ENCODE measurements at places on chromosomes 6 and 20. TPM values are rescaled to one million over a fixed set of nuclear protein-coding genes. Genes with fewer than 3 reads are reported as not detected.

The POPDC3 gene
- total RNA-seq, result 6.7 TPM

DNA sequence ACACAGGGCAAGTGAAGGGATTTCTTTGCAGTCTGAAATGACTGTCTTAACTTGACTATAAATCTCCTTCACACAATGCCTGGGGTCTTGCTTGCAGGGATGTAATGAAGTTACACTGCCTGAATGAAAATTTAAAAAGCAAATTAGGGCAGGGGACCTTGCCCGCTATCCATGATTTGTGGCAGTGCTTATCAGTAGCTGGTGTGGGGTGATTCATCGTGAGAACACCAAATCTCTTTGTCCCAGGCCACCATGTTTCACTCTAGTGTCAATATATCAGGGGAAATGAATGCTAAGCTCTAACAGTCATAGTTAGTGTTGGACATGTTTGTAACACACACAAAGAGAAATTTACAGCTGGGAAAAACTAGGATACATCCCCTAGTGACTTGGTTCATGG lies 713.7 kb upstream of the EPHA7 start:
- H3K4me3 ChIP-seq, result no peak overlapping the region
- no peak overlapping the region for H3K27ac ChIP-seq
- DNase-seq, result no peak

- H3K27me3 ChIP-seq, result no peaks in the 10 kb centered on the region
- no peak overlapping the region for H3K27ac ChIP-seq
- peaks cover 7% of the 10 kb centered on the region for H3K4me1 ChIP-seq
- DNase-seq, result peak; percentile 15
Measured at GRCh38 chr6:127468936-127469335, 9.7 kb upstream of the KIAA0408 start.

DNA sequence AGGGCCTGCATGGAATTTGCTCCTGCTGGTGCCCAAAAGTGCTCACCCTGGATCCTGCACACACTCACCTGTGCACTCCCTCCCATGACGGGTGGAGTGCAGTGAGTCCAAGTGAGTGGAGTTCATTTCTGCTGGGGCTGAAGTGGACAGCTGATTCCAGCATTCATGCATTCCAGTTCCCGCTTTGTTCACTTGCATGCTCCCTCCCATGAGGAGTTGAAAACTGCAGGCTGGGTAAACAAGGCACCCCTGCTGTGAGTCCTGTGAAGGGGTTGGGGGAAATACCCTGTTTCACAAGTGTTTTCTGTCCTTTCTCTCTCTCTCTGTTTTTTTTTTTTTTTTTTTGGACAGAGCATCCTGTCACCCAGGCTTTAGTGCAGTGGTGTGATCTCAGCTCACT lies 454.1 kb upstream of the NOX3 start:
- H3K27ac ChIP-seq, result no peak overlapping the region
- H3K36me3 ChIP-seq, result no peaks in the 10 kb centered on the region
- DNase-seq, result no peak
- no peaks in the 10 kb centered on the region for H3K4me1 ChIP-seq
- H3K27me3 ChIP-seq, result no peaks in the 10 kb centered on the region
- H3K4me3 ChIP-seq, result no peak overlapping the region

- peaks cover 10% of the 10 kb centered on the region for H3K4me1 ChIP-seq
- no peak overlapping the region for H3K4me3 ChIP-seq
- no peak for DNase-seq
- H3K27ac ChIP-seq, result no peak overlapping the region
Measured at GRCh38 chr6:42257063-42257462, 39.4 kb upstream of the MRPS10 start.

The MUC22 gene
- total RNA-seq, result not detected

The PGBD1 gene
- 5.6 TPM for total RNA-seq

DNA sequence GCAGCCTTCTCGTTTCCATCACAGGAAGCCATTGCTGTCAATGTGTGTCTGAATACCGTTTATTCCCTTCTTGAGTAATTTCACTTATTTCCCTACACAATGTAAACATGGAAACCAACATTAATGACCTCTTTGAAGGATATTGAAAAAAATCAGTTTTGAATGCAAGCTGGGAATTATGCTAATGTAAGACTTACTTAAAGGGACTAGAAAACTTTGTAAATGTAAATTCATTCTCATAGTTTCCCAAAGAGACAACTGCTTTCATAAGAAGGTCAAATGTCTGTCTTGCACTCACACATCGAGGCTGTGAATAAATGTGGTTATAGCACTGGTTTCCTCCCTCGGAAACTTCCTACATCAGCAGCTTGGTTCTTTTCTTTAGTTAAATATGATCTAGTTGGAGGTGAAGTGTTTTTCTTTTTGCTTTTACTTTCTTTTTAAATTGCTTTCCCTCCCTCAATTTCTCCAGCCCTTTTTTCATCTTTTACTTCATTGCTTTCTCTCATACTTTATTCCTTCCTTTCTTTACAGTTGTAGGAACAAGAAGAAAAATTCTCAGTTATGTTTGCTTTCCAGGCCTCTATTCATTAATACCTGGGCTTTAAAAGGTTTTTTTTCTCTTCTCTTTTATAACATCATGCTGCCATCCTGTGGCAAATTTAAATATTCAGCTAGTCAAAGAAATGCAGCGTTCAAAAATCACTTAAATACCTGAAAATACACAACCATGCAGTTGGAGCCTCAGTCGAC lies 108.3 kb downstream of the TNFAIP3 start:
- DNase-seq, result peak; percentile 13
- no peaks in the 10 kb centered on the region for H3K36me3 ChIP-seq
- no peak overlapping the region for H3K4me3 ChIP-seq
- no peaks in the 10 kb centered on the region for H3K27me3 ChIP-seq

The C2 gene
- total RNA-seq, result 27.2 TPM

DNA sequence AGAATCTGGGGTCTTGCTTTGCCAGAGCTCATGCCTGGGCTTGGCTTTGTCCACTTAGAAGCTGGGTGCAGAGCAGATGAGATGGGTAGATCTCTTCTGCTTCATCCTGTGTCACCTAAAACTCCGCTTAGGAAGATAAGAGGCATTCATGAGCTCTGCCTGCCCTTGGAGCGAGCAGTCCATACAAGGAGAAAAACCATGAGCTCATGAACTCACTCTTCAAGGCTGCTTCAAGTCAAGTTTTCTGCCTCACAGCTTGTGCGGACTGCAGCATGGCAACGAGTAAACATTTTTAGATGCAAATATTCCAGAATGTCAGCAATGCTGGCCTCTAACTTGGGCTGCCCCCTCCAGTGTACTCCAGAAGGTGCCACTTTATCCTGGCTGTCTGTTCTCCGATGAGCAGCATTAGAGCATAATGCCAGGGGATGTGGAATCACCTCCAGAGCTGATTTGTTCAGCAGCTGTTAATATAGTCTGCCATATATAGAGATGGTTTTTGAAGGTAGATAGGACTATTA lies 10.7 kb upstream of the UQCC2 start:
- no peaks in the 10 kb centered on the region for H3K36me3 ChIP-seq
- no peak for DNase-seq
- peaks cover 25% of the 10 kb centered on the region for H3K27me3 ChIP-seq
- peaks cover 2% of the 10 kb centered on the region for H3K4me1 ChIP-seq

DNA sequence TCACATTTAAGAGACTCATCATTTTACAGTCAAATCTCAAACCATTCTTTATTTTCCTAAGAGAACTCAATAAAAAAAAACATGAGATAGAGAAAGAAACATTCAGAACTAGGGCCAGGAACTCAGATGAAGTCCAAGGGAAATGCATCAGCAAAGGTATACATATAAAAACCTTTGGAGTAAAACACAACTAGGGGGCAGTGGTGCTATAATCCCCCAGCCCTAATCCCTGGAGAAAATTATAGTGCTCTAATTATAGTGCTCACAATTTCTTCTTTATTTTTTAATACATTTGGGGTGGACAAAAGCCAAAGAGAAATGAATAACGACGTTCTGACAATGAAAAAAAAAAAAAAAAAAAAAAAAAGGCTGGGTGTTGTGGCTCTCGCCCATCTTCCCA lies 100.6 kb upstream of the EMILIN3 start:
- H3K27me3 ChIP-seq, result no peaks in the 10 kb centered on the region
- H3K4me1 ChIP-seq, result no peaks in the 10 kb centered on the region
- no peaks in the 10 kb centered on the region for H3K36me3 ChIP-seq
- DNase-seq, result no peak
- no peak overlapping the region for H3K27ac ChIP-seq
- H3K4me3 ChIP-seq, result no peak overlapping the region

DNA sequence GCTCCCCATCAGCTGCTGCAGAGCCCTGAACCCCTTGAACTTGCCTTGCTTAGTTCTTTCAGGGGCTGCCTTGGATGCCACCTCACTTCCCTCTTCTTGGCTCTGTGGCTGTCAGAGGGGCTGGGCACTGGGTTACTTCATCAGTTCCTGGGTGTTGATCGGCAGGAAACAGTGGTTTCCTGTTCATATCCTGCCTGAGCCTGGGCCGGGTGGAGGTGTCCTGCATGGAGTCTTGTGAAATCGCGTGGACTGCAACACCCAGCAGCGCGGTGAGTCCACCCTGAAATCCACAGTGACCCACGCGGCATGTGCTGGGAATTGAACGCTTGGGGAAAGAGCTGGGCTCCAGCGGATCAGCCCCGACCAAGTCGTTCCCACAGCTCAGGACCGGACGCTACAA lies 97.5 kb downstream of the CDH26 start:
- H3K4me3 ChIP-seq, result no peak overlapping the region
- peaks cover 7% of the 10 kb centered on the region for H3K27me3 ChIP-seq
- no peak overlapping the region for H3K27ac ChIP-seq

DNA sequence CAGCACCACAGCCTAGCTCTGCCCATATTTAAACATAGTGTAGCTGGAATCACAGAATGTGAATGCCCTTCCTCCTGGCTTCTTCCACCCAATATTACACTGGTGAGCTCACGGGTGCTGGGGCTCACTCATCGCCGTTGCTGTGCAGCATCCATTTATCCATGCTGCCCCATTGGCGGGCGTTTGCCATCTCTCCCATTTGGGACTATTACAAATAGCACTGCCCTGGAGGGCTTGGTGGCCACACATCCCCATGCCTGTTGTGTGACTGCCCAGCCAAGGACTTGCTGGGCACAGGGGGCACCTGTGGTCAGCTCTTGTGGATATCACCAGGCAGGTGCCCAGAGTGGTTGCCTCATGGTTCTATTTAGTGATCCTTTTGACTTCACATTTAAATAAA lies 54.5 kb upstream of the ENTPD6 start:
- H3K27me3 ChIP-seq, result peaks cover 26% of the 10 kb centered on the region
- H3K4me3 ChIP-seq, result no peak overlapping the region
- DNase-seq, result no peak
- H3K27ac ChIP-seq, result no peak overlapping the region

- H3K27me3 ChIP-seq, result no peaks in the 10 kb centered on the region
- H3K4me1 ChIP-seq, result no peaks in the 10 kb centered on the region
- DNase-seq, result no peak
- H3K27ac ChIP-seq, result no peak overlapping the region
- no peaks in the 10 kb centered on the region for H3K36me3 ChIP-seq
Measured at GRCh38 chr6:6674872-6675271, 86.4 kb downstream of the LY86 start.

The CFB gene
- total RNA-seq, result 87.1 TPM

DNA sequence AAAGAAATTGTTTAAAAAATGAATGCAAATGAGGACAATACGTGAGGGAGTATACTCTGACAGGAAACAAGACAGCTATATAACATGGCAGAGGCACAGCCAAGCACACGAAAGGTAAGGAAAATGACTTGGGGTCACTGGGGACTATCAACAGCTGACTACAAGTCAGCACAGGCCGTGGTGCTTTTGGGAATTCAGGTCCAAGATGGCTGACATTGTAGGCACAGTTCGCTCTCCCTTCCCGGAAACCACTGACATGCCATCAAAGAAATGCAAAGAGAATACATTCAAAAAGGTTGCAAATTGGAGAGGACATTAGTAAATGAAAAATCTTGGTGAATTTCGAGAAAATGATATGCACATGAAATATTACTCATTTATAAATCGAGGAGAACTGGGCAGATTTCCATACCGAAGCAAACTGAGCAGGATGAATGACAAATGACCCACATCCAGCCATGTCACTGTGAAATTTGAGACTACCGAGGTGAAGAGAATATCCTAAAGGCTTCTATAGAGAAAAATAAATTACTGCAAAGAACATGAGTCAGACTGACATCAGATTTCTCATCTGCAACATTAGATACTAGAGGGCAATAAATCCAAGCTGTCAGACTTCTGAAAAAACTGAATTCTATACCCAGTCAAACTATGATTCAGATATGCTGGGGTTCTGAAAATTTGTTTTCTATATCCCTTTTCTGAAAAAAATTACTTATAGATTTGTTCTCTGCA lies 391.1 kb downstream of the BTBD9 start:
- H3K4me3 ChIP-seq, result no peak overlapping the region
- no peak overlapping the region for H3K27ac ChIP-seq
- no peaks in the 10 kb centered on the region for H3K4me1 ChIP-seq
- H3K36me3 ChIP-seq, result no peaks in the 10 kb centered on the region
- peak; percentile 66 for DNase-seq

The NKX2-2 gene
- not detected for total RNA-seq

- peaks cover 3% of the 10 kb centered on the region for H3K4me1 ChIP-seq
- no peaks in the 10 kb centered on the region for H3K27me3 ChIP-seq
- no peak overlapping the region for H3K4me3 ChIP-seq
- no peak overlapping the region for H3K27ac ChIP-seq
- H3K36me3 ChIP-seq, result no peaks in the 10 kb centered on the region
- DNase-seq, result peak; percentile 11
Measured at GRCh38 chr20:35087791-35088190, 4.8 kb downstream of the TRPC4AP start.

GRCh38 chr6:68679399-68679798 lies 44.3 kb downstream of the ADGRB3 start:
- no peak overlapping the region for H3K27ac ChIP-seq
- DNase-seq, result no peak
- H3K4me1 ChIP-seq, result no peaks in the 10 kb centered on the region
- no peaks in the 10 kb centered on the region for H3K36me3 ChIP-seq
- no peak overlapping the region for H3K4me3 ChIP-seq

- no peaks in the 10 kb centered on the region for H3K27me3 ChIP-seq
- no peak for DNase-seq
- no peaks in the 10 kb centered on the region for H3K4me1 ChIP-seq
- no peak overlapping the region for H3K4me3 ChIP-seq
- H3K27ac ChIP-seq, result no peak overlapping the region
Measured at GRCh38 chr6:67121115-67121514, 1414.1 kb upstream of the EYS start.

The BPIFA1 gene
- total RNA-seq, result not detected

DNA sequence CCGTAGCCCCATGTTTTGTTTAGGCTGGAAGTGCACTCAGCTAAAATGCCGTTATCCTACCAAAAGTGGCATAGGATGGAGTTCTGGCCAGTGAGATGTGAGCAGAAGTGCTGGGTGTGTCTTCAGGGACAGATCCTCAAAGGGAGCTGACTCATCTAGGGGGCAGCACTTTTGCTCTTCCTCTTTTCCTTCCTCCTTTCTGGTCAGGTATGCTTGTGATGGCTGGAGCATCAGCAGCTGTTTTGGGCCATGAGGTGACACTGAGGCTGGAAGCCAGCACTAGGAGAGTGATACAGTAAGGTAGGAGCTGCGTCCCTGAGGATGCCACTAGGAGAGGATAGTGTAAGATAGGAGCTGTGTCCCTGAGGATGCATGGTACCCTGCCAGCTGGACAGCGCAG lies 4.6 kb upstream of the OSBPL2 start:
- peaks cover 7% of the 10 kb centered on the region for H3K27me3 ChIP-seq
- H3K4me3 ChIP-seq, result no peak overlapping the region
- no peaks in the 10 kb centered on the region for H3K36me3 ChIP-seq
- H3K27ac ChIP-seq, result no peak overlapping the region

GRCh38 chr6:31007694-31008093 lies 2.6 kb upstream of the MUC22 start:
- H3K27me3 ChIP-seq, result no peaks in the 10 kb centered on the region
- peak; percentile 98 for DNase-seq
- peaks cover 6% of the 10 kb centered on the region for H3K4me1 ChIP-seq
- H3K27ac ChIP-seq, result no peak overlapping the region
- H3K36me3 ChIP-seq, result no peaks in the 10 kb centered on the region
- H3K4me3 ChIP-seq, result no peak overlapping the region
